NCI-H1092 (cell line): ENCODE measurements at places on chromosomes 7 and 10.

DNA sequence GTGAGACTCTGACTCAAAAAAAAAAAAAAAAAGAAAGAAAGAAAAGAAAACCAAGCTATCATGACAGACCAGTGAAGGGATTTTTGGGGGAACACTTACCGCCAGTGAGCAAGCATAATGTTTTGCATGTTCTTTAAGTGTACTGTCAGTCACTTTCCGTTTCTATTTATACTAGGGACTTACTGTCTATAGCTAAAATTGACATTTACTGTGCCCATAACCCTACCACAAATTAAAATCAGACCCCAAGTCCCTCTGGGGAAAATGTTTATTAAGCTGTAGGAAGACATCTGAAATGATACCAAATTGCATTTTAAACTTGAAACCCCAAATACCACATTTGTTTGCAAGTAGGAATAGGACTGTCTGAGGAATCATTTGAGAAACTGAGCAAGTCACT is 252.8 kb downstream of the TRIL start:
- no peak for DNase-seq

DNA sequence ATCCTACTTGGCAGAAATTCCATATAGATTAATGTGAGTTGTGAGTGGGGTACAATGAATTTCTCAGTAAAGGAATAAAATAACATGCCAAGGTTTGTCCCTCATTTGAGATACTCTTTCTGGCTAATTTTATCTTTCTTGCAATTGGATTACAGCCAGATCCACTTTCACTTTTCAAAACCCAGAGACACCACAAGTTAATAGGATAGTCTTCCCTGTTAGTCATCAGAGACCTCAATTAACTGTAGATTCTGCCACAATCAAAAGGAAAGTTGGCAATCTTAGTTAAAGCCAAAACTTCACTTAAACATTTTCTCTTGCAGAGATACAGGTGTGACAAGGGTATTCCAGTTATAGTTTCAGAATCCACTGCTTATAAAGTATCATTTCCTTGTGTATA is 91.4 kb upstream of the PHYHIPL start:
- DNase-seq, result no peak

- no peak for DNase-seq
Observed at GRCh38 chr10:104351919-104352318, 1.7 kb upstream of the CFAP58 start.

GRCh38 chr7:92788559-92789183 is 47.7 kb downstream of the CDK6 start:
- DNase-seq, result no peak

GRCh38 chr7:35800718-35801391 is at the start of gene SEPTIN7:
Gene SEPTIN7 (plus strand): TSS chr7:35801057. CDS start chr7:35801210, 153 bp downstream.
- peak; percentile 100 for DNase-seq

- DNase-seq, result no peak
Observed at GRCh38 chr7:1885465-1886226, 215.6 kb downstream of the ELFN1 start.

- no peak for DNase-seq
Observed at GRCh38 chr10:103852856-103853255, 2.5 kb downstream of the SH3PXD2A start.

DNA sequence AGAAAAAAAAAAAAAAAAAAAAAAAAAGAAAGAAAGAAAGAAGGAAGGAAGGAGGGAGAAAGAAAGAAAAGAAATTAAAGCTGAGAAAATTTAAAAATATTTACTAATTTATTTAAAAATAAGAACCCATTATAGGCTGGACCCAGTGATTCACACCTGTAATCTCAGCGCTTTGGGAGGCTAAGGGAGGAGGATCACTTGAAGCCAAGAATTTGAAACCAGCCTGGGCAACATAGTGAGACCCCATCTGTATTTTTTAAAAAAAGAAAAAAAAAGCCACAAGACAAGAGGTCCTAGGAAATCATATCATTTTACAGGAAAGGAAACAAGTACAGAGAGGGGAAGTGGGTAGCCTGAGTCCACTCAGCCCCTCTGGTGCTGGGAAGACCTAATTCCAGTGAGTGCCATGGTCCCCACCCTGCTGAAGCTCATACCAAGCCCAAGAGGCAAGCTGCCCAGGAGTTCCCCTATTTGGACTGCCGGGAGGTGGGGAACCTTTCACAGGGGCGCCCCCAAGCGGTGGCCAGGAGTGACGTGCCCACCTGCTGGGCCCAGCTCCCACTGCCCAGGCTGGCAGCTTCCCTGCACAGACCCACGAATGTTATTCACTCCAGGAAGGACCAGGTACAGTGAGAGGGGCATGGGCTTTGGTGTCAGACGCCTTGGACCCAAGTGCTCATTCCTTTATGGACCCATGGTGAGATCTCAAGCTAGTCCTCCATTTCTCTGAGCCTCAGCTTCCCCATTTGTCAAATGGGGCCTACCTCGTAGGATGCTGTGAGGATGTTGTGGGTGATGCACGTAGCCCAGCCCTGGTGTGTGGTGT is 133.6 kb downstream of the ZMIZ1 start:
- no peak for DNase-seq

- DNase-seq, result peak; percentile 44
Observed at GRCh38 chr10:36802490-36803153, 322.8 kb upstream of the ANKRD30A start.
